GM06990 (cell line): ENCODE measurements at places on chromosomes 11 and 22.

DNA sequence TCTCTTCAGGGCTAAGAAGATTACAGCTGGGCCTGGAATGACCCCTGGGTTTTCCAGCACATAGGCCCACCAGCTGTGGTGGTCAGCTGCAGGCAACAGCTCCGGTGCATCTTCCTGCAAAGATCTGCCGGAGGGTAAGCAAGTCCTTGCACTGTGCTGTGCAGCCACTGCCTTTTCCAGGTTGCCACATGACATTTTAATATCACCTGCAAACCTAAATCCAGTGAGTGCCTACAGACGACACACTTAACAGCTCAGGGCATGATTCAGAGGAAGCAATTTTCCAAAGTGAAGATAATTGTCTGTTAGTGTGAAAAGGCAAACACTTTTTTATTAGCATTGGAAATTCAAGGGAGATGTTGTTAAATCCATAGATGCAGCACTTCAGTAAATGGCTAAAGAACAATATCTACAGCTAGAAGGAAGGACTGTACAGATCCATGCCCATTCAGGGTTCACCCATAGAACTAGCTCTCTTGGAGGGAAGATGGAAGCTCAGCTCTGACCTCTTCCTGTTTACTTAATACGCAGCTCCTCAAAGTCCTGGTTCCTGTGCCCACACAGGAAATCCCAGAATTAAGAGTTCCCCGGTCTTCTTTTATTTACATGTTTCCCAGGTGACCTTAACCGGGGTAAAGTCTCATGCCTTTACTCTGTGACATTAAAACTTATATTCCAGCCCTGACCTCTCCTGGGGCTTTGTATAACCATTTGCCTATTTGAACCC is 13.3 kb upstream of the NRIP3 start:
- DNase-seq: no peak

DNA sequence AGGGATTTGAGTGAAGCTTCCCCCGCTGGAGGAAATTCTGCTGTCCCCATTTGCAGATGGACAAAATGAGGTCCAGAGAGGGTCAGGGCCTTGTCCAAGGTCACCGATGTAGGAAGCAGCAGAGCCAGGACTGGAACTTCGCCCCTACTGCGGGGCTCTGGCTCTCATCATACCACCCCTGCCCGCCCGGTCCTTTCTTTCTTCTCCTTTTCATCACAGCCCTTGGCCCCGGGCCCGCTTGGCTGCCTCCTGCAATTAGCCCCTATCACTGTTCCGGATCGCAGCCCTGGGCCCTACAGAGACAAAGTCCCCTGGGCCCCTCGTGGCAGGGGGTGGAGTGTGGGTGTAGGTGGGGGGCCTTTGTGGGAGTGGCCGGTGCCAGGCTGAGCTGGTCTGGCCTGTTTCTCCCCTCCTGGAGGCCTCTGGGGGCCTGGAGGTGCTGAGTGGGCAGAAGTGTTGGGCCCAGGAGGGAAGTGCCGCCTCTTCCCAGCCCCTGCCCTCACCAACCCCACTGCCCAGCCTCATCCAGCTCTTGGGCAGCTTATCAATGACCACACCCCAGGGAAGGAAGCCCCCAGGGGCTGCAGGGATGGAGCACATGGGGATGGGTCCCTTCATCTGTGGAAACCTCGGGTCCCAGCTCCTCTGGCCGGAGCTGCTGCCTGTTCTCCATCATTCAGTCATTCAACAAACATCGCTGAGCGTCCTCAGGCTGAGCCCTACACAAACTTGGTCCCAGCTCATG is 3.4 kb downstream of the EMID1 start:
- no peak for DNase-seq

DNA sequence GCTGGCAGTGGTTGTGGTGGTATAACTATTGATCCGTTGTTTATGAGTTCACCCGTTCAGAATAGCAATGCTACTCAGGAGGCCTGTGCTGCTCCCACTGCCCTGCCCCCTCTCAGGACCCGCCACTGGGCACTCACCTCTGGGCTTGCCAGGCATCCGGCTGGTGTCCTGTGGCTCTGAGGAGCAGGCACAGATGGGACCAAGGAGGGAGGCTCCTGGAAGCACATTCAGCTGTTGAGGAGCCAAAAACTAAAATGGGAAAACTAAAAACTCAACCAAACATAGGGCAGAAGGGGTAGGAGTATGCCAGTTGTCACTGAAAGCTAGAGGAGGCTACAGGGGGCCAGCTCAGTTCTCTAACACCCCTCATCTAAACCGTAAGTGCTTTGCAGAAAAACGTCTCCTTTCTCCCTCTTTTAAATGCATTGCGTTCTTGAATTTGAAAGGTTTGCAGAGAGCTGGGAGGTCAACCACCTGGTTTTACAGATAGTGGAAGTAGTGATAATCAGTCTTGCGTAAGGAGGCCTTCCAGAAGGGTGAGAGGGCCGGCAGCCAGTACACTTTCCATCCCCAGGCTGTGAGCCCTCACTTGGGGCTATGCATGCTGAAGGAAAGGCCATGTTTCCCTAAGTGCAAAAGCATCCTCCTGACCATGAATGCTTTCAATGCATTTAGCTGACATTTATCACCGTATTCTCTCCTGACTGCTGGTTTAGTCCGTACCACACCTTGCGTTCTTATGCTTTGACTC is 547.4 kb downstream of the NTM start:
- no peak for DNase-seq

DNA sequence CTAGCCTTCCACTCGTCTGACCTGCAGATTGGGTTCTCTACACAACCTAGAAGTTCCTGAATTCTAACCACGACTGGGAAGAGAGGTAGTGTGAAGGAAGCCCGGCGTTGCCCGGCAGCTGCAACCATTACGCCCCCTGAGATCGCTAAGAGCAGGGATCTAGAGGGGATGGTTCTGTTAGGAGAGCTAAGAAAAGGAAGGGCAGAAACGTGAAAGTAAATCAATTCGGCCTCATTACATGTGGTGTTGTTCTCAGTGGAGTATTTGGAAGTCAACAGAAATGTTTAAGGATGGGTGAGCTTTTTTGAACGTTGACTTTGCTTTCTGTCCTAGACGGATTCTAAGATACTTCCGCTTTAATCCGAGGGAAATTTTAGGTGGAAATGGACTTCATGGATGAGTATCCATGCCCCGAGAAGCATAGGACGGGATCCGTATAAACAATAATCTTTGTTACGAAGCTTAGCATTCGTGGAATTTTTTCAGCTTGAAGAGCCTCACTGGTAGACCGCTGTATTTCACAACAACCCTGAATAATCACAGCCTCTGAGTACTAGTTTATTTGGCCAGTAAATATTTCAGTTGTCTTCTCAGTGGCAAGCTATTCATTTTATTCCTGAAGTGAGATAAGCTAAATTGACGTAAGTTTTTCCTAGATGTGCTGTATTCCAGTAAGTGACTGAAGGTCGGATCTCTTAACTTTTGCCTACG is 629 bp downstream of the ATP5MG start:
- DNase-seq: no peak

DNA sequence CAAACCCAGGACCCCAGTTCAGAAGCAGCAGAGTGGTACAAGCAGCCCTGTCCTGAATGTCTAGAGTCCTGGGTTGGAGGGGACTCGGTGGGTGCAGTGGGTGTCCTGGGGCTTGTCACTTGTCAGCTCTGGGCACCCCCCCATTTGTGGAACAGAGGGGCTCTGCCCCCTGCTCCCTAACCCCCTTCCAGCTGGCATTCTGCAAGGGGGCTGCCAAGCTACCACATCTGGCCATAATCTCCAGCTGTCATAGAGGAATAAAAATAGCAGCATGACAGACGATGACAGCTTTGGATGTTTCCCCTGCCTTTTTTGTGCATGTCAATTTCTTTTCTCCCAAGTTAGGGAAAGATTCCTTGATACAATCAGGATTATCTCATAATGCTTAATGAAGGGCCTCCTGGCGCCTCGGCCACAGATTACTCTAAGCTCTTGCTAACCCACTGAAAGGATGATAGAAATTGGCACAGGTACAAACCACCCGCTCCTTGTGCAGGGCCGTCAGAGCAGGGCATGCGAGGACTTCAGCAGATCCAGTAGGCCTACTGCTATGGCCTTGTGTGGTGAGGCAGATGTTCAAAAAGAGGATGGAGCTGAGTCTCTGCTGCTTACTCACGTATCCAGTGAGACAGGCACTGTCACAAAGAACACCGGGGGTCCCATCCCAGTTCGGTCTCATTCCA is 83.0 kb downstream of the ISX start:
- DNase-seq: no peak

- DNase-seq: no peak
Observed at GRCh38 chr22:46934172-46934745, 171.8 kb downstream of the TBC1D22A start.

- no peak for DNase-seq
Observed at GRCh38 chr11:79097246-79097875, 343.5 kb downstream of the TENM4 start.

DNA sequence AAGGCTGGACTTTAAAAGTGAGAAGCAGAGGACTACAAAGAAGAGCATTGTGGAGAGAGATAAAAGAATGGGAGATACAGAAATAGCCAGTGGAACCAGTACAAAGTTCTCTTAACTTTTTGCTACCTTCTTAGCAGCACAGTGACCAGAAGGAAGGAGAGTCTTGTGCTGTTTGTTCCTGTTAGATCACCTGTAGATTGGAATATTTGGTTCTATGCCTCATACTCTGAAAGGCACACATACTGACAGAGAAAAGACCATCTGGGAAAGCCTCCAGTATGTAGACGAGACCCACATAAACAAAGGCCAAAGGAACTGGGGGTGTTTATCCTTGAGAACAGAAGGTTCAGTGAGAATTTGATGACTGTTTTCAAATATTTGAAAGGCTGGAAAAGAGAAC is 18.7 kb downstream of the RNF141 start:
- no peak for DNase-seq

- no peak for DNase-seq
Observed at GRCh38 chr11:68430801-68431200, 29.8 kb upstream of the PPP6R3 start.

DNA sequence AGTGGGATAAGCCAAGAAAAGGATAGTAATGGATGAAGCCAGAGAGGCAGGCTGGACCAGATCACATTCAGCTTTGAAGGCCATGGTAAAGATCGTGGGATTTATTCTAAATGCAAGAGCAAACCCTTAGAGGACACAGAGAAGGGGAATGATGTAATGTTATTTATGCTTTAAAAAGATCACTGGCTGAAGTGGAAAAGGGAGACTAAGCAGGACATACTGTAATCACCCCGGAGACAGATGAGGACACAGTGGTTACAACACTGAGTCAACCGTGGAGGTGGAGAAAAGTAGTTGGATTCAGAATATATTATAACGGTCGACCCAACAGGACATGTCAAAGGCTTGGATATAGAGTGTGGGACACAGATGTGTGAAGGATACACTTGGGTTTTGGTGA is 38.5 kb downstream of the CDON start:
- DNase-seq: no peak

DNA sequence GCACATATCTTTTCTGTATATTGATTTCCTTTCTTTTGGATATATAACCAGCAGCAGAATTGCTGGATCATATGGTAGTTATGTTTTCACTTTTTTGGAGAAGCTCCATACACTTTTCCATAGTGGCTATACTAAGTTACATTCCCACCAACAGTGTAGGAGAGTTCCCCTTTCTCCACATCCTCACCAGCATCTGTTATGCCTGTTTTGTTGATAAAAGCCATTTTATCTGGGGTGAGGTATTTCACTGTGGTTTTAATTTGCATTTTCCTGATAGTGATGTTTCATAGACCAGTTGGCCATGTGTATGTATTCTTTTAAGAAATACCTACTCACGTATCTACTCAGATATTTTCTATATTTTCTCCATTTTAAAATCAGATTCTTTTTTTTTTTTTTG is 419.3 kb upstream of the FAT3 start:
- no peak for DNase-seq
